Stimulated activated CD4-positive, alpha-beta T cell treated with anti-CD3 and anti-CD28 coated beads, Interleukin-15, amount 100 ng/mL, for 1 hour (primary cell): ENCODE measurements at places on chromosomes 13 and 19.

GRCh38 chr13:49651570-49652354 is 23.5 kb downstream of the ARL11 start:
- no peak for DNase-seq

GRCh38 chr13:53848366-53848961 is 819.9 kb downstream of the OLFM4 start:
- DNase-seq, result no peak

DNA sequence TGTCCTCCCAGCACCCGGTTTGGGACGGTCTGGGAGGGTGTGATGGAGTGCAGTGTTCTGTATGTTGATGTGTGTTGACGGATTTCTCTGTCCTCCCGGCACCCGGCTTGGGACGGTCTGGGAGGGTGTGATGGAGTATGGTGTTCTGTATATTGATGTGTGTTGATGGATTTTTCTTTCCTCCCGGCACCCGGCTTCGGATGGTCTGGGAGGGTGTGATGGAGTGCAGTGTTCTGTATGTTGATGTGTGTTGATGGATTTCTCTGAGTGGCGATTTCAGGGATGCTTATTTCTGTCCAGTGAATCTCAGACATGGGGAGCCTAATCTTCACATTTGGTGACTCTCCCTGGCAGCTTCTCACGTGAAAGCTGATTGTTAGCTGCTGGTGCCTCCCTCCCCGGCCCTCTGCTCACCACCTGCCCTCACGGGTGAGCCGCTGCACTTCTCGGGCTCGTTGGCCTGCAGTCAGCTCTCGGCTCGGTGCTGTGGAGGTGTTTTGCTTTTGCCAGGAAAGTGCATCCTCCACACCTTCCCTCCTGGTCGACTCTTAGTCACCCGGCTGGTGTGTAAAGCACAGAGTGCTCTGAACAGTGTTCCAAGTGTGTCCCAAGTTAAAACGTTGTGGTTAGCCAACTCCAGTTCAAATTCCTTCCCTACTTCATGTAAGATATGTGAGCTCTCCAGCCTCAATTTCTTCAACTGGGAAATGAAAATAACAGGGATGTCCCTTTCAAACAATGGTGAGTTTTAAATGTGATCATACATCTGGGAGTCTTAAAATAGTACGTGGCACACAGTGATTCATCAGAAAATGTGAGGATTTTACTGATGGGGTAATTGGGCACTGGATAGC is 54.6 kb downstream of the ATP11A start:
- DNase-seq, result no peak

DNA sequence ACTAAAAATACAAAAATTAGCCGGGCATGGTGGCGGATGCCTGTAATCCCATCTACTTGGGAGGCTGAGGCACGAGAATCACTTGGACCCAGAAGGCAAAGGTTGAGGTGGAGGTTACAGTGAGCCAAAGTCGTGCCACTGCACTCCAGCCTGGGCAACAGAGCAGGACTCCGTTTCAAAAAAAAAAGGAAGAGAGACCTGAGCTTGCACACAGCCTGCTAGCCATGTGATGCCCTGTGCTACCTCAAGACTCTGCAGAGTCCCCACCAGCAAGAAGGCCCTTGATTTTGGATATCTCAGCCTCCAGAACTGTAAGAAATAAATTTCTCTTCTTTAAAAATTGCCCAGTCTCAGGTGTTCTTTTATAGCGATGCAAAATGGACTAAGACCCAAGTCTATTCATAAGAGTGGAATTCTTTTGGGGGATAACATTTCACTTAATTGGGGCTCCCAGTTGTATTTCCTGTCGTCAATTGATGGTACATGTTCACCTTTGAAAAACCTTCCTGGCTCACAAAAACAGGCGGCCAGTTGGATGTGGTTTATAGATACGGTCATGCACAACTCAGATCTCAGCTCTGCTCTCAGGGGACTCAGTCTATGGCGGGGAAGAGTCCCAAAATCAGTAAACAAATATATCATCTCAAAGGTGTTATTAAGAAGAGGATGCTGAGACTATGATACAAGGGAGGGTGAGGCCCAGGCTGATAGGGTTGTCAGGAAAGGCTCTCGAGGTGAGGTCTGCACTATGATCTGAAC is 2.4 kb upstream of the CHERP start:
- no peak for DNase-seq

DNA sequence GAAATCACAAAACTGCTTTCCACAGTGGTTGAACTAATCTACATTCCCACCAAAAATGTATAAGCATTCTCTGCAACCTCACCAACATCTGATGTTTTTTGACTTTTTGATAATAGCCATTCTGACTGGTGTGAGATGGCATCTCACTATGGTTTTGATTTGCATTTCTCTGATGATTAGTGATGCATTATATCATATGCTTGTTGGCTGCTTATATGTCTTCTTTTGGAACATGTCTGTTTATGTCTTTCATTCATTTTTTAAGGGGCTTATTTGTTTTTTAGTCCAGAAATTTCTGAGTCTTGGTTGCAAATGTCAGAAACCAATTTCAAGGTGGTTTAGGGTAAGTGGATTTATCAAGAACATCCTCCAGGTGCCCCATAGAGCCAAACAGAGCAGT is 484.8 kb upstream of the TSHZ3 start:
- DNase-seq, result no peak

DNA sequence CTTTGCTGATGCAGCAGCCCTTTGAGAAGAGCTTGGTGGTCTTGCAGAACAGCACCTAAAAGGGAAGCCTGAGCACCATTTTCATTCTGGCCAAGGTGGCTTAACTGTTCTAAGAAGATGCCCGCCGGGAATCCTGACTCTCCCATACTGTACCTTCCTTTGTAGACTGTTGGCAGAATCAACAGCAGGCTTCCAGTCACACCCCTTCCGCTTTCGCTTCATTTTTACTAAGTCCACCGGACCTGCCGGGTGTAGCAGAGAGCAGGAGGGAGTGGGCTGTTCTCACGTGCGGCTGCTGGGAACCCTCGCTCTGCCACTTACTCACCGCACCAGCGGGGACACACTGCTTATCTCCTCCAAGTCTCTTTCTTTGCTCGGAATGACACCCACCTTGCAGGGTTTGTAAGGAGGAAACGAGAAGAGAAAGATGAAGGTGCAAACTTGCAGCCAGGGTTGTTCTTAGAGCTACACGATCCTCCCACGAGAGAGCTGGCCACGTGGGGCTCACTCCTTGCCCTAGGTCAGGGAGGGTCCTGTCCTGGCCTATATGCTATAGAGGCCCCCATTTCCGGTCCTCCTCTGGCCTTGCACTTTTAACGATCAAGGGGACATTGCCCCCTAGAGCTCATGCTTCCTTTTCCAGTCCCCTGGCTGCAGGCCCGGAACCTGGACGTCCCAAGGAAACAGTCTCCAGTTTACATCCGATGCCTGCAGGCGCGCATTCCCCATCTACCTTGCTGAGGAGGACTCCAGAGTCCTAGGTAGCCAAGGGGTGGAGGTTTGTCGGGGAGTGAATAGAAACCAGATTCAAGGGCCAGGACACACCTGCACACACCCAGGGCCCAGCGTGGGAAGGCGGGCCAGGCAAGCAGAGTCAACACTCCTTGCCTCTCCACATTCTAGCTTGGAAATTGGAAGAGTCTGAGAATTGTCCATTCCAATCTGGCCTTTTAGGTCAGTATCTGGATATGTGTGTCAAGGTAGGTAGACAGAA is 453.6 kb downstream of the IRS2 start:
- no peak for DNase-seq

DNA sequence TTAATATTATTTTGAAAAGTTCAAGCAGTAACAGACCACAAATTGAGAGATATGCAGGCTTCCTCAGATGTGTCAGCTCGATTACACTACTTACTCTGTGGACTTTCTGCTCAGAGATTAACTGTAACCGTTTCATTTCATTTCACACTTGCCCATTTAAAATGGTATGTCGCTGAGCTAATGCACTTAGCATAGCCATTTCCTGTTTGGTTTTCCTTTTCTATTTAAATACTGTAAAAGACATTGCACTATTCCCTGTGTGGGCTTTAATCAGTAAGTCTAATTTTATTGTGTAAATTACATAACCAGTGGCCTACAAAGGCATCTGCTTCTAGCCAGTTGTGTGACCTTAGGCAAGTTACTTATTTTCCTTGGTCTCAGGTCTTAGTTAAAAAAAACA is 237.6 kb downstream of the LACC1 start:
- DNase-seq, result no peak

- no peak for DNase-seq
Measured at GRCh38 chr13:87754097-87754496, 82.9 kb downstream of the SLITRK5 start.

DNA sequence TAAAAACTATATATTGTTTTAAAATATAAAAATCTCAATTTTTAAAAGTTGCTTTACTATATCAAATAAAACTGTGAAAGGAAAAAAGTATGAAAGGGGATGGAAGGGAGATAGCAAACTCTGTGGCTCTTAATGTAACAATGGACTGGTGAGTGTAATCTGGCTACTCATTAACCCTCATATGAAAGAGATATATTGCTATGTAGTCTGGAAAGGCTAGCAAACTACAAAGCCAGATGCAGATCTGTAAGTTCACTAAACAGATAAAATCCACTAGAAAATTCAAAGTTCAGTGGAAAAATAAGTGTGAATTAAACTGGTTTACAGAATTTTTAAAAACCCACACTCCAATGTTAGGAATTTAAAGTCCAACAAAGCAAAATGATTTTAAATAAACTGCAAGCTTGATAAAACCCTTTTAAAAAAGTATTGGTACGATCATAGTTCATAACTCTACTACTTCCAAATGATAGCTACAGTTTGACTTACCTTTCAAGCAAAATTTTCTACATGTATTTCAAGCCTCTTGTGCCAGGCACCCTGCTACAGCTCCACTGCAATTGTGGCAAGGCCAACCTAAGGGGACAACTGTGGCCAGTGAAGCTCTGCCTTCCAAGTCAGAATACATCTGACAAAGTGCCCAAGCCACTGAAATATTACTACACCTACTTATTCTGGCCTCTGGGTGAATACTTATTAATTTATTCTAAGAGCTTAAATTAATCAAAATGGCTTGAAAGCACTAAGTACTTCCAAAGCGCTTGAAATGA is 647 bp upstream of the ELF1 start:
- DNase-seq, result no peak

GRCh38 chr13:28100150-28101121 is at the start of gene FLT3:
TSS of gene FLT3 (minus strand) at chr13:28100576. CDS start at chr13:28100510, 66 bp downstream.
- no peak for DNase-seq

DNA sequence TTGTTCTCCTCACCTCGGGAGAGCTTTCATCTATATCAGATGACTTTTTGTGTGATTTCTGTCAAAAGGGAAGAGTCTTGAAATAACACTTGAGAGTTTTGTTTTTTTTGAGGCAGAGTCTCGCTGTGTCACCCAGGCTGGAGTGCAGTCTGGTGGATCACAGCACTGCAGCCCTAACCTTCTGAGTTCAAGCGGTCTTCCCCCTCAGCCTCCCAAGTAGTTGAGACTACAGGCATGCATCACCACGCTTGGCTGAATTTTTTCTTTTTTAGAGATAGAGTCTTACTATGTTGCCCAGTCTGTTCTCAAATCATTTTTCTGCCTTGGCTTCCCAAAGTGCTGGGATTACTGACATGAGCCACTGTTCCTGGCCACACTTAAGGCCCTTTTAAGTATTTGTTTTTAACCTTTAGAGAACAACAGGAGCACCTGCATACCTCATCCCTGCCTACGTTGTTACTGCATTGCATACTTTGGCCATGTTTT is 11.4 kb downstream of the NDFIP2 start:
- no peak for DNase-seq

- no peak for DNase-seq
Measured at GRCh38 chr13:105616333-105617075, 919.0 kb downstream of the EFNB2 start.

DNA sequence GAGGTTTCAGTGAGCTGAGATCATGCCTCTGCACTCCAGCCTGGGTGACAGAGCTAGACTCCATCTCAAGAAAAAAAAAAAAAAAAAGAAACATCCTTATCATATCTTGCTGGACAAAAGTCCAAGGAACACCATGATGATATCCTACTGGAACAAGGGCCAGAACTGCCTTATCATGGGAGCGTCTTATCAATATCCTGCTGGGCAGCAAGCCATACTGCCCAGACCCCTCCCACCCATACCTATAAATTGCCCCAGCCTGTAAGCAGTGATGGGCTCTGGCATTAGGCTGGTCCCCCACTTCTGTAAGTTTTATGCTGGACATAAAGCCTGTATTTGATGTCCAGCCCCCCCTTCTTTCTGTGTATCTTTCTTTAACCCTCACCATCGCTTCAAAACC is 14.7 kb upstream of the FBXO27 start:
- DNase-seq, result no peak

GRCh38 chr13:63209330-63210017 is 1793.8 kb upstream of the PCDH20 start:
- DNase-seq, result no peak
